ENCODE measurements at places on chromosomes 1 and 21.

- DNase-seq = no peak
These were observed 10.0 kb upstream of the MCOLN3 start for GRCh38 chr1:85058311-85058710.

- DNase-seq = no peak
These were observed 31.6 kb downstream of the VN1R5 start for GRCh38 chr1:247287460-247287859.

DNA sequence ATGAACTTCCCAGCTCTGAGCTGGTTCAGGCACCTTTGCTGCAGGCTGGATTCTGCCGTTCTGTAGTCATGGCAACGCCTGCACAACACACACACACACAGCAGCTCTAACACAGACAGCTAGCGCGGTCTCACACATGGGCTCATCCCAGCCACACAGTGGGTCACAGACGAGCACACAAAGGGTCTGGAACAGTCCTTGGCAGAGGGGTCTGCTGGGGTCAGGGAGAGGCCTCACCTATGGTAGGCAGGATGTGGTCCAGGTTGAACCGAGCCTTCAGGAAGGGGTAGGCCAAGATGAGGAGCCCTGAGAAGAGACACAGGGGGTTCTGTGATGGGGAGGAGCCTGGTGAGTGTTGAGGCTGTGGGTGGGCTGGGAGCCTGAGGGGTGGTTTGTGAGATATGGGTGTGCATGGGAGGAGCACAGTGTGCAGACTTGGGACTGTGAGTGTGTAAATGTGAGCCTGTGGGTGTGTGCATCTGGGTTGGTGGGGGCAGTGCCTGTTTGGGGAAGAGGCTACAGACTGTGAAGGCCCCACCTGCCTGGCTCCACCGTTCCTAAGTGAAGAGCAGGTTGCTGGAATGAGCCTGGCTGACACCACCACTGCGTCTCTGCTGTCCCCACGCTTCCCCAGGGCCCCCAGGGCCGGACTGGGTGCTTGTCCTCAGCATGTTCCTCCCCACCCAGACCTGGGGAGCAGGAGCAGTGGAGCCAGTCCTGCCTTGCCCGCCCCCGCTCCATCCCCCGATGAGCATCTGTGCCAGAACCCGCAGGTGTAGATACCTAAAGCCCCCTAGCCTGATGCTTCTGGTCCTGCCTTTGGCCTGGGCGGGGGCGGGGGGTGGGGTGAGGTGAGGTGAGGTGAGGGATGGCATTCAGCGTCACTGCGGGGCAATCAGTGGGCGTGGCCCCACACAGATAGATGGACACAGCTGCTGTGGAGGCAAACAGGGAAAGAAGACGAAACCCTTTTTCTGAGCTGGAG lies 1.5 kb downstream of the KNCN start:
- DNase-seq = peak; percentile 45

GRCh38 chr1:21149855-21150432 lies 26.8 kb downstream of the EIF4G3 start:
- DNase-seq = no peak

DNA sequence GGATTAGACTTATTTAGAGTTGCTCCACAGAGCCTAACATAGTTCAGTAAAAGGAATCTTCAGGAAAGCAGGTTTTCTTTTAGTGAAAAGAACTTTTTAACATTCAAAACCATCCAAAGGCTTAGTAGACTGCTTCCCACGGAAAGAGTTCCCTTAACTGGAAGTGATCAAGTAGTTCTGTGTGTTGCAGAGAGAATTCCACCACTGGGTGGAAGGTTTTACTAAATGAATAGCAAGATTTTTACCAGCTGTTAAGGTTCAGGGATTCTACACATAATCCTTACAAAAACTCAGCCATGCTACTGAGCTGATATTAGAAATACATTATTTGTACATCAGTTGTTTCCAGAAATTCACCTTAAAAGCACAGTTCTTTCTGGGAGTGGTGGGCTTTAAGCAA lies 119.7 kb downstream of the GDAP2 start:
- no peak for DNase-seq

DNA sequence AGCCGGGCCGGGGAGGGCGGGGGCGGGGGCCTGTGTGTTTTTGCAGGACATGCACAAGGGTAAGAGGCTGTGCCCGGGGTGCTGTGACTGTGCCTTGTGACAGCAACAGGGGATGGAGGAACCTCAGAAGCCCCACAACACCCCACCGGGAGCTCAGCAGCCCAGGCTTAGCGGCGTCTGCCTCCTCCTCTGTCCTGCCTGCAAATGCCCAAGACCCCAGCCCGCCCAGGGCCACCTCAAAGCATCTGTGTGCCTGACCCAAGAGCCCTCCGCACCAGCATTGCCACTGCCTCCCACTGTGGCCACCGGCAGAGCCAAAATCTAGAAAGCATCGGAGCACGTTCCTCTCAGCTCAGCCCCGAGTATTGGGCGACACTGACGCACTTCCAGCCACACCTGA lies 2.7 kb upstream of the ACTRT2 start:
- no peak for DNase-seq

DNA sequence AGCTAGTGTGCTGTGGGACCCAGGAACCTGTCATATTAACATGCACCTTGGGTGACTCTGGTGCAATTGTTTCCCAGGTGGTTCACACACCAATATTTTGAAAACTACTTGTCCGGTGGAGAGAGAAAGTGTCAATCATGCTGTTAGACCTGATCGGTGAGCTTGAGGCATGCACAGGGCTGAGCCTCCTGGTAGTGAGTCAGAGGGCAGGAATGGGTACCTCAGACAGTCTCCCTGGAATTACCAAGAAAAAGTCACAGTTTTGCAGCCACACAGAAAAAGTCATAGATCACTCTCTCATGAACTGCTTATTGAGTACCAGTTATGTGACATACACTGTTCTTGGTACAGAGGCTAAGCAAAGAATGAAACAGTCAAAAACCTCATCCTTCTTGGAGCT lies 140.1 kb upstream of the NFIA start:
- DNase-seq = no peak

- no peak for DNase-seq
These were observed 229.6 kb downstream of the HHAT start for GRCh38 chr1:210558302-210558701.

- peak; percentile 84 for DNase-seq
These were observed 32.5 kb upstream of the FHAD1 start for GRCh38 chr1:15214527-15214926.

DNA sequence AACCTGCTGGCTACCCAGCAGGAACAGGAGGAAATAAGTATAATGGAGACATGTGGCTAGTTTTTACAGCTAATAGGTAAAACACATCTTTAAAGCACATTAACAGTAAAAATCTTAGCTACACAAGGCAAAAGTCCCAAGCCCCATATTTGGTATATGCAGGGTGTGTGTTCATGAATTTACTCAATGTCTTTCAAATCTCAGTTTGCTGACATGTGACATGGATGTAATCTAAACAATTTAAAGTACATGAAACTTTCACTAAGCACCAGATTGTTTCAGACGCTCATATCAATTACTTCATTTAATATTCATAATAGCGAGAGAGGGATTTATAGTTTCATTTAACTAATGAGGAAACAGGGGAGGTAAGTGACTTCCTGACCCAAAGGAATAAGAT lies 3.9 kb downstream of the TACSTD2 start:
- no peak for DNase-seq

DNA sequence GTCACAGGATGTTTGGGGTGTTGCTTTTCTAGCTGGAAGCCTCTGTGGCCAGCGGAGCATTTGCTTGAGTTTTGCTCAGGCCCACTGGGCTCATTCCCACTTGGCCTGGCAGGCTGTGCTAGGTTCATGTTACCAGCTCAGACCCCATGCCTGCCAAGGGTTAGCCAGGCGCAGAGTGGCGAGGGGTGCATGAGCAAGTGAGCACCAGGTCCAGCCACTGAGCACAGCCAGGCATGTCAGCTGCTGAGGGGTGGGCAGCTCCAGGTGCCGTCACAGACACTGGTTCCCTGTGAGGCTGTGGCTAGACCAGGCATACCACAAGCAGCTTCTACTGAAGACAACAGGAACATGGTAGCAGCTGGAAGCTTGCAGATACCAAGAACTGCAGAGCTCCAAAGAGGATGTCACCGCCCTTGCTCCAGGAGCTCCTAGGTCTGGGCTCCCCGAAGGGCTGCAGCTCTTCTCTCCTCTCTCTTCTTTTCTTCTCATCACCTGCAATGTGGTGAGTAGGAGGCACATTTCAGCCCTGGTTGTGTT lies 52.0 kb upstream of the CYYR1 start:
- DNase-seq = no peak

- no peak for DNase-seq
These were observed 36.5 kb downstream of the RLF start for GRCh38 chr1:40197656-40198055.

- DNase-seq = no peak
These were observed 222.0 kb downstream of the SDCCAG8 start for GRCh38 chr1:243477731-243478290.

DNA sequence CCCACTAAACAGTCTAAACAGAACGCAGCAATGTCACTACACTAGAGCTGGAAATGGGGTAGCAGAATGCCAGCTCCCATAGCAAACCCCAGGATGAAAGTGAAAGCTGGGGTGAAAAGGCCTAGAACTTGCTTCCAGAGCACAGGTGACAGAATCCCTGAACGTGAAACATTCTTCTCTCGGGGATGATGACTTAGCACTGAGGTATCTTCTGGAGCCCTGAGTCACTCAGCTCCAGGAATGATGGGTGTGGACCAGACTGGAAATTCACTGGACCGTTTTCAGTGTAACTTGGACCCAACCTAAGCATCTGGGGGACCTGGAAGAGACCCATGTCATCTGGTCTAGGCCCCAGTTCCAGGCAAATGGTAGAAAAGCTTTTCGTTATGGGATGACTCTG lies 108.9 kb downstream of the CDC7 start:
- no peak for DNase-seq

DNA sequence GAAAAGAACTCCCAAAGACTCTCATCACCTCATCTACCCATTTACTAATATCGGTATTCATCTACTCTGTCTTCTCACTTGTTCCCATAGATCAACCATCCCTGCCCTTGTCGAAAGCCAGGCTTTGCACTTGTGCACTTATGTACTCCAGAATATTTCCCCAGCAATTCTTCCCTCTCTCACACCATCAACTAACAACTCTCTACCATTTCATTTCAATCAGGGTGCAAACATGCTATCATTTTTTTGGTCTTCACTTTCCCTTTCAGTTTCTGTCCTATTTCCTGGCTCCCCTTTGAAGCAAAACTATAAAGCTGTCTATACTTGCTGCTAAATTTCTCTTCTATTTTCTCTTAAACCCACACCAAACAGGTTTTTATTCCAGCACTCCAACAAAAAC lies 6.7 kb downstream of the C1orf105 start:
- DNase-seq = no peak

DNA sequence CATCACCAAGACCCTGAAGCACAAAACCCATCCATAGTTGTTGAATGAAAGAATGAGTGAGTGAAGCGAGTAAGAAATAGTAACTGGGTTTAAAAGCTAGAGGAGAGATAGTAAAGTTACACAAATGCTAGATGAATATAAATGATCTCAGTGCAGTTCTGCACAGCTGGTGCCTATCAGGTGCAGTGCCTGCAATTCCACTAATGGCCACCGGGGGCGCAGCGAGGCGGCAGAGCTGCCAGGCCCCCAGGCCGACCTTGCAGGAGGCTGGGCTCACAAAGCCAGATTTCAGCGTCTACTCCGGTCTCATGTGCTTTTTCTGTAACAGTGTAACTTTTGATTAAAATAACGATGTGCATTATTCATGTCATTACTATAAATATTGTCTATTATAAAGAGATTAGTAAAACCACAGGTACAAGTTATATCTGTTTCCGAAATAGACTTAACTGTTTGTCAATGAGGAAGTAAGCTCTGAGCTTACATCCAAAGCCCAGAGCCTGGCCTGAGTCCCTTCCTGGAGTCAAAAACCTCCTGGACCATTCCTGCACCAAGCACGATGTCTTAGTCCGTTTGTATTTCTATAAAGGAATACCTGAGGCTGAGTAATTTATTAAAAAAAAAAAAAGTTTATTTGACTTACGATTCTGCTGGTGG lies 477.6 kb downstream of the NPHP4 start:
- peak; percentile 44 for DNase-seq

DNA sequence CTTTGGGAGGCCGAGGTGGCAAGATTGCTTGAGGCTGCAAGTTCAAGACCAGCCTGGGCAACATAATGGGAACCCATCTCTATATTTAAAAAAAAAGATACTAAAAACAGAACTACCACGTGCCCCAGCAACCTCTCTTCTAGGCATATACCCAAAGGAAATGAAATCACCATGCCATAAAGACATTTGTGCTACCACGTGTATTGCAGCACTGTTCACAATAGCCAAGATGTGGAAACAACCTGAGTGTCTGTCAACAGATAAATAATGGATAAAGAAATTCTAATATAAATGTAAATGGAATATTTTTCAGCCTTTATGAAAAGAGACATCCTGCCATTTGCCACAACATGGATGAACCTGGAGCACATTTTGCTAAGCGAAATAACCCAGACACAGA lies 128.6 kb downstream of the PCNX2 start:
- no peak for DNase-seq

DNA sequence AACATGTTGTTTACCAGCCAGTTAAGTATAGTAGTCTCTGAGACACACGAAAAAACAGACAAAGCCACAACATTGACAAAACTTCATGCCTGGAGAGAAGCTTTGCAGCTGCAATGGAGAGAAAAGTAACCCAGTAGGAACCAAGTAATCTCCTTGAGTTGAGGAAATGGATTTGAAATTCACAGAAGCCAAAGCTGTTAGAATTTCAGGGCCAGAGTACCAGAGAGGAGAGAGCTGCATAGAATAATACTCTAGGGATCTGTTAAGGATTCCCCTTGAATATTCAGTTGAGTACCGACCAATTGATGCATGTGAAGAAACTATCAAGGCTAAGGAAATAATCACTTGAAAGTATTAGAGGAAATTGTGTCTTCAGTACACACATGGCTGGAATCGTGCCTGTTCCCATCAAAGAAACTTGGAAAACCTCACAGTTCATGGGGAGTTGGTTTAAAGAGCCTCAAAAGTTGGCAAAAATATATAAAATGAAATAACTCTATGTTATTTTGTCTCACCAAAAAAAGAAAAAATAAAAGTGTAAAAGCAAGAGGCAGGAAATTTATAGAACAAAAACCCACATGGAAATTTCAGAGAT lies 324.0 kb upstream of the NEGR1 start:
- DNase-seq = no peak

- DNase-seq = no peak
These were observed 88.6 kb downstream of the RIPK4 start for GRCh38 chr21:41678016-41678923.

All from SK-N-DZ (cell line).